ENCODE measurements at places on chromosomes 12 and 14. TPM values are rescaled to one million over a fixed set of nuclear protein-coding genes. Genes with fewer than 3 reads are reported as not detected.

DNA sequence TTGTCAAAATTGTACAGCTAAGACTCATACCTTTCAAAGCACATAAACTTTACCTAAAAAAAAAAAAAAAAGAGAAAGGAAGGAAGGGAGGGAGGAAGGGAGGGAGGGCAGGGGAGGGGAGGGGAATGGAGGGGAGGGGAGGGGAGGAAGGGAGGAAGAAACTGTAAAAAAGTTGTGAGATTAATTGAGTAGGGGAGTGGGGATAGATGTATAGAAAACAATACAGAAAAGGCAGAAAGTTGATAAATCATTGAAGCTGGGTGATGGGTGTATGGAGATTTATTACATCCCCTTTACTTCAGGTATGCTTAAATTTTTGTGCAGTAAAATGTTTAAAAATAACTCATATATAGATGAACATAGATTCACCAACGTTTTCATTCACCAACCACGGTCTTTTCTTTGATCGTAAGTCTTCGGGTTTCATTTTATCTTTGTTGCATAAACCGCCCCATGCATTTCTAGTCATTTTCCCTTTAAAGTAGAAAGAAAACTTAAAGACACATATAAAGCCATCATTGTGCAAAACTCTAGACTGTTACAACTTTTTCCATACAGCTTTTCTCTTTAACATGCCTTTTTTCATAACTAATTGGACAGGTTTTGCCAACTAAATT lies 191.2 kb upstream of the KRR1 start:
- H3K4me3 ChIP-seq: no peak overlapping the region
- DNase-seq: no peak
- H3K4me1 ChIP-seq: no peaks in the 10 kb centered on the region
- no peak overlapping the region for H3K27ac ChIP-seq
- H3K36me3 ChIP-seq: no peaks in the 10 kb centered on the region

The CD69 gene
- not detected for total RNA-seq

The MYBPC1 gene
- not detected for total RNA-seq

GRCh38 chr12:66049538-66050282 lies 80.8 kb downstream of the LLPH start:
- H3K4me1 ChIP-seq: no peaks in the 10 kb centered on the region
- H3K27me3 ChIP-seq: no peaks in the 10 kb centered on the region
- DNase-seq: no peak
- H3K27ac ChIP-seq: no peak overlapping the region
- H3K4me3 ChIP-seq: no peak overlapping the region

DNA sequence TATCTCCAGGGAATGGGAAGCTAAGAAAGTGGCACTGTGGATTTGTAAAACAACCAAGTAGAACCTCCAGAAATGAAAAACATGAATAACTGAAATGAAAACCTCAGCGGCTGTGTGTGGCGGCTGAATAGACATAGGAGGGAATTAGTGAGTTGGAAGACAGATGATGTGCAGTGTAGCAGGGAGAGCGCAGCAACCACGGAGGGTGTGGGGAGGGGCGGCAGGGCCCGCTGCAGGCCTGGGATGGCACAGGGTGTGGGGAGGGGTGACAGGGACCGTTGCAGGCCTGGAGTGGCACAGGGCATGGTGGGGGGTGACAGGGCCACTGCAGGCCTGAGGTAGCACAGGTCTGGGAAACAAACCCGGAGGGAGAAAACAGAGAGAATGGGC lies 51.1 kb downstream of the BEGAIN start:
- no peaks in the 10 kb centered on the region for H3K4me1 ChIP-seq
- DNase-seq: no peak
- no peaks in the 10 kb centered on the region for H3K36me3 ChIP-seq
- H3K27ac ChIP-seq: no peak overlapping the region
- H3K4me3 ChIP-seq: no peak overlapping the region
- H3K27me3 ChIP-seq: no peaks in the 10 kb centered on the region

DNA sequence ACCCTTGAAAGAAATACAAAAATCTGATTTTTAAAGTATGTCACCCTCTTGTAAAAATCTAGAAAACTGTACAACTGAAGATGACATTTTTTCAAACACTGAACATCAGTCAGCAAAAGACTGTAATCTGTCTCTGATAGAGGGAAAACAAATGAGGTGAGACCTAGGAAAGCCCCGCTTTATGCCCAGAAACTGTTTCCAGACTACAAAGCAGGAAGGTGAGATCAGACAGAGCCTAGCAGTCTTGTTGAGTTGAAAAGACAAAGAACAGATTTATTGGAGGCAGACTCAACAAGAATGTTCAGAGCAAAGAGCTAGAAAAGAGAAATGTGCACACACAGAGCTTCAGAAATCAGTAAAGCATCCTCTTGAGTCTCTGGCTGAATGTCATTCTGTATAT lies 873.6 kb downstream of the LRFN5 start:
- no peak for DNase-seq
- no peaks in the 10 kb centered on the region for H3K27me3 ChIP-seq
- H3K4me1 ChIP-seq: no peaks in the 10 kb centered on the region
- no peak overlapping the region for H3K4me3 ChIP-seq
- H3K36me3 ChIP-seq: no peaks in the 10 kb centered on the region
- H3K27ac ChIP-seq: no peak overlapping the region

DNA sequence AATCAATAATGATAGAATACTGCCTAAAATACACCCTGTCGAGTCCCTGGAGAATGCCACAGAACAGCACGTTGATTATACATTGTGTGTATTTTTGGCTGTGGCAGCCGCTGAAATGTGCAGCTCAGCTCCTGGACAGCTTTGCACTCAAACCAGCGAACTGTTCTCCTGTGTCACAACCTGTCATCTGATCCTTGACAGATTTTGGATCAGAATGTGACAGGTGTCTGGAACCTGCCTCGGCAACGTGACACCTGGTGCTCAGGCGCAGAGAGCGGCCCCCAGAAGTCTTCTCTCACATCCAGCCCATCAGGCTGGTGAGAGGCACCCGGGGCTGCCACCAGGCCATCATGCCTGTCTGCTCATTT lies 19.3 kb downstream of the MVK start:
- no peaks in the 10 kb centered on the region for H3K27me3 ChIP-seq
- no peak overlapping the region for H3K27ac ChIP-seq
- no peak overlapping the region for H3K4me3 ChIP-seq
- H3K36me3 ChIP-seq: peaks cover 2% of the 10 kb centered on the region

DNA sequence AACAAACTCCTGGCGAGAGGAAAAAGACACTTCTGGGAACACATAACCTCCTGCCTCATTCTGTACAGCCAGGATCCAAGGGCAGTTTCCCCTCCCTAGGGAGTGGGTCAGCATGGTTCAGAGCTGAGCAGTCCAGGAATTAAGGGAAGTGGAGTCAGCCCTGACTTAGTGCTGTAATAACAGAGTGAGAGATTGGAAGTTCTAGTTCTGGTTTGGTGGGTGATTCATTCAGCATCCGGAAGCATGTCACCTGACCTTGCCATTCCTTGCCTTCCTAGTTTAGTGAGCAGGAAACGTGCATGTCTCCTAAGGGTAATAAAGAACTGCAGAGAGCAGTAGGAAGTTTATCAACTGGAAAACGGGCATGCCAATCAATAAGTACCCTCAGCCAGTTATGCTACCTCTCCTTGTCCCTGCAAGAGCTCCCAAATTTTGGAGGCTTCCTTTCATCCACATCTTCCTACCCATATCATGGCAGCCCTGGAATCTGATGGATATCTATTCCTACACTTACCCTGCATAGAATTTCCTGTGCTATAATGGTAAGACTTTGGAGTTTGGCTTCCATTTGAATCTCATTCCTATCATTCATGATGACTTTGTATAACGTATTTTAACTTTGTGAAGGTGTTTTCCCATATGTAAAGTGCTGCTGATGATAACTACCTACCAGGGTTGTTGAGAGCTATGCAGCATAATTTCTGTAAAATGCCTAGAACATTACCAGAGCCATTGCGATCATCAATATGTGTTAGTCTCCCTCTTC lies 28.5 kb upstream of the MAGOHB start:
- no peaks in the 10 kb centered on the region for H3K4me1 ChIP-seq
- no peak overlapping the region for H3K27ac ChIP-seq
- DNase-seq: no peak
- H3K4me3 ChIP-seq: no peak overlapping the region
- H3K36me3 ChIP-seq: no peaks in the 10 kb centered on the region

DNA sequence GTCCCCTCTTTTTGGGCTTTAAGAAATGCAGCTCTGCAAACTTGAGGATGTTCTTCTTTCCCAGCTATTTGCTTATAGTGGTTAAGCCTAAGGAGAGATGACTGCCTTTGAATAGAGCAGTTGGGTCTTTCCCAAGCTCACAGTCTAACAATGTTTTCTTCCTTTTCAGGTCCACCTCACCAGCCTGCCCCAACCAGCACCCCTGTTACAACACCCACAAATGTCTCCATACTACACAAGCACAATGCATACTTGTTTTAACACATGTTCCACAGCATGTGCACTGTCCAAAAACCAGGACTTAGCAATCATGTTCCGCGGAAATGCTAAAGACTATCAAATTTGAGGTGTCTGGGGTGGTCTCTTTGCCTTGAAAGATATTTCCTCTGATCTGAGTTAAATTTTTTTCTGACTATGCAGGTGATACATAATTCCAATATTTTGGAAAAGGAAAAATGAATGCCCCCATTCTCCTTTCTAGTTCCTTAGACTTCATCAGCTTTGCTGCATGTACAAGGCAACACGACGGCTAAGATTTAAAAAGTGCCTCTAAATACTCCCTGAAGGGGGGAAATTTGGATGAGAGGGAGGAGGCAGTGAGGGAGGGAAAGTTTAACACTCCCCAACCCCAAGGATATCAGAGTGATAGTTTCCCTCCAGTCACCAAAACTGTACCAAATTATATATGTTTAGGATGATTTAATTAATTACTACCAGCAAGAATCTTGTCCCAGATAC lies 6.6 kb upstream of the HOXC13 start:
- peaks cover 100% of the 10 kb centered on the region for H3K27me3 ChIP-seq
- H3K36me3 ChIP-seq: no peaks in the 10 kb centered on the region
- H3K27ac ChIP-seq: no peak overlapping the region
- H3K4me3 ChIP-seq: no peak overlapping the region

DNA sequence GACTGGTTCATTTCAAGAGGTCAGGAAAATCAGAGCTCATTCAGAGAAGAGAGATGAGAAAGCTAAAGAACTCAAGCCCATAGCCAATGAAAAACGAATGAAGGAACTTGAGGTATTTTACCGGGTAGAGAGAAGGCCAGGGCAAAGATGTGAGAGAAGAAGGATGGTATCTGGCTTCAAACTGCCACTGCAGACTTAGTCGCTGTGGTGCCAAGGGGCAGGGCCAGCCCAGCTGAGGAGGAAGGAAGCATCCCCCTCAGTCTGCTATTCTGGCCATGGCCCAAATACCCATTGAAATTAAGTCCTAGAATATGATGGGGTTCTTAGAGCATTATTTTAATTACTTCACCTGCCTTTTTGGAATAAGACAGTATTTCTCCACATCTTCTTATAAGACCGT lies 69.2 kb downstream of the ANO2 start:
- no peak overlapping the region for H3K4me3 ChIP-seq
- H3K36me3 ChIP-seq: no peaks in the 10 kb centered on the region
- peaks cover 6% of the 10 kb centered on the region for H3K4me1 ChIP-seq
- no peaks in the 10 kb centered on the region for H3K27me3 ChIP-seq
- DNase-seq: no peak

- H3K27ac ChIP-seq: no peak overlapping the region
- H3K4me1 ChIP-seq: 0 out of 2 replicates have a peak, but pooled peaks cover 5% of the 10 kb centered on the region
- H3K27me3 ChIP-seq: no peaks in the 10 kb centered on the region
- no peak overlapping the region for H3K4me3 ChIP-seq
- no peak for DNase-seq
- no peaks in the 10 kb centered on the region for H3K36me3 ChIP-seq
Measured at GRCh38 chr14:60161196-60162107, 3.7 kb downstream of the DHRS7 start.

The OLR1 gene
- total RNA-seq: not detected

The ADAM21 gene
- total RNA-seq: not detected

DNA sequence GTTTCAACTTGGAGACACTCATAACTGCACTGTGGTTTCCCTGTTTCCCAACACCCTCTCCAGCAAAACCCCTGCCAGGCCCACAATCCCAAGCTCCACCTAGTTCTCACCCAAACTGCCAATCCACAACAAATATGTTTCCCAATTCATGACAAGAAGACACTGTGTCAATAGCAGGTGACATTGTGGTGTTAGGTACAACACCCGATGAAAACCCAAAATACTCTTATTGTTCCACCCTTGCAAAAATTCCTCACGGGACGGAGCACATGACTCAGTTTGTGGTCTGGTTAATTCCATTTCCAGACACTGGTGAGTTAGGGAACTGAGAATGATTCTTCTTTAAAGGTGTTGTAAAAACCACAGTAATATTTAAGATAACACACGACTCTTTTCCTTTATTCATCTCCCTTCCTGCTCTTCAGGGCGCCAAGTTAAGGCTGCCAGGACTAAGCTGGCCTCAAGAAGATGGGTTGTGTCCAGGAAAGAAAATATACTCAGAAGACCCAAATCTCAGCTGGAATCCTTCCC lies 735.5 kb downstream of the MED13L start:
- H3K27me3 ChIP-seq: no peaks in the 10 kb centered on the region
- no peak overlapping the region for H3K27ac ChIP-seq
- H3K4me3 ChIP-seq: no peak overlapping the region
- no peak for DNase-seq

DNA sequence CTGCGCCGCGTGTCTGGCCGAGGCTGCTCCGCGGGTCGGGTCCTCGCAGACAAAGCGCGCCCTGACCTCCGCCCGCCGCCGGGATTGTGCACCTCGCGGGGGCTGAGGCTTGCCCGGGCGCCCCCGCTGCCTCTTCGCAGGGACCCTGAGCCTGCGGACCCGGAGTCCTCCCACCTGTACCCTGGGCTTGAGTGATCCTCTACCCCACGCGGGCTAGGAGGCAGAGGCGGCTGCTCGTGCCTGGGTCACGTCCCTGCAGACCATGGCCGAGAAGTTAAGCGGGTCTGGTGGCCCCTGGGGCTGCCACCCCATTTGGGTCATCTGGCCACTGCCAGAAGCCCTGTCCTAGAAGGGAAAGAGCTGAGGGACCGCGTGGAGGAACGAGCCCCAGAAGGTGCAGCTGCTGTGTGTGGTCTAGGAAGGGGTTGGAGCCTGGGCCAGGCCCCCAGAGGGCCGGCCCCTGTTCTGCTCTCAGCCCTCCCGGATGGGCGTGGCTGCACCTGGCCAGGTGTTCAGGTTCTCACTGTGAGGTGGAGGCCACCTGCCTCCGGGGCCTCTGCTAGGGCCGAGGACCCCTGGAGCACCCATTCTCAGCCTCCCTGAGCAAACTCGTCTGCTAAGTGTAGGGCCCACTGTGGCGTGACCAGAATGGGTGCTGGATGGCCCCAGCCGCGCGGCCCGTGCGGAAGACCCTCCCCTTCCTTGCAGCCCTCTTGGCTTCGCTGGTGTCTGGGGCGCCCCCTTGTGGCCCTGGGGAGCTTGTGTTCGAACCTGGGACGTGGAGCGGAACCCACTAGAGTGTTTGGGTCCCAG lies 49.6 kb downstream of the LRCOL1 start:
- peak; percentile 60 for DNase-seq
- H3K27ac ChIP-seq: peak overlapping the region; percentile 74
- H3K36me3 ChIP-seq: peaks cover 6% of the 10 kb centered on the region
- H3K27me3 ChIP-seq: peaks cover 39% of the 10 kb centered on the region

- H3K36me3 ChIP-seq: no peaks in the 10 kb centered on the region
- no peaks in the 10 kb centered on the region for H3K4me1 ChIP-seq
- no peaks in the 10 kb centered on the region for H3K27me3 ChIP-seq
- no peak overlapping the region for H3K4me3 ChIP-seq
- DNase-seq: no peak
Measured at GRCh38 chr12:52740584-52740983, 36.6 kb downstream of the KRT76 start.
